NCI-H1694 treated with DMSO at 0.1 percent for 48 hours (cell line): ENCODE measurements at places on chromosomes 3 and 15.

- no peak for DNase-seq
Measured at GRCh38 chr3:131749826-131750225, 247.1 kb upstream of the MRPL3 start.

GRCh38 chr15:63349621-63350020 lies 32.0 kb downstream of the CA12 start:
- DNase-seq, result no peak

GRCh38 chr3:89098964-89099585 lies 8.3 kb upstream of the EPHA3 start:
- DNase-seq, result no peak

DNA sequence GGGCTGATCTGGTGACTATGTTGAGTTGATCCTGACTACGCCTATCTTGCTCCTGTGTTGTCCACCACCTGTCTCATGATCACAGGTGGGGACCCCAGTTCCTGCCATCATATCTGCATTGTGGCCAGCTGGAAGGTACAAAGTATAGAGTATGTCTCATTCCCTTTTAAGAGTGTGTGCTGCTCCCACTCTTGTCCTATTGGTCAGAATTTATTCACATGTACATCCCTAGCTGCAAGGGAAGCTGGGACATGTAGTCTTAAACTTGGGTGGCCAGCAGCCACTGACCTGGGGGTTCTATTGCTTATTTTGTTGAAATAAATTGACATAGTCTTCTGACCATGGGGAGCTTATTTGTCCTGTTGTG lies 373.1 kb downstream of the PTPRG start:
- DNase-seq, result no peak

DNA sequence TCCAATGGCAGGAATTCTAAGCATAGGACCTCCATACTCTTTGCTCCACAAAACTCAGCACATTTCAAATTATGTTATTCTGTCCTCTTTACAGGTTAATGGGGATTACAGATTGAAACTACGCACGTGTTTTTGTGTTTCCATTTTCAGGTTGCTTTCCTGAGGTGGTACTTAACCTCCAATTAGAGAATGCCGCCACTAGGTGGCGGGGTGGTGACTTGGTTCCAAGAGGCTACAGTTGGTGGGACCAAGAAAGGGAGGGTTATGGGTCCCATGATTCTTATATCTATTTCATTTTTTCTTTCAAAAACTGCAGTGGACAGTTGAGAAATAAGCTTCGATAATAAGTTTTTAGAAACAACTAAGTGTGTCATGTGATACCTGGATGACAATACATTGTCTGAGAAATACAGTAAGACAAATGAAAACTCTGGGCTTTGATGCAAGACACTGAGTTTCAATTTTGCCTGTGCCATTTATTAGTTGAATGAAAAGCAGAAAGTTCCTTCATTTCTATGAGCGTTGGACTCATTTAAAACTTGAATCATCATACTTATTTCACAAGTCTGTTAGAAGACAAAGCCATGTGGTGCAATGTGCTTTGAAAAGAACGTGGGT lies 539.0 kb downstream of the FGF12 start:
- peak; percentile 57 for DNase-seq

GRCh38 chr15:70853318-70853972 lies 512 bp downstream of the LARP6 start:
- DNase-seq, result no peak

DNA sequence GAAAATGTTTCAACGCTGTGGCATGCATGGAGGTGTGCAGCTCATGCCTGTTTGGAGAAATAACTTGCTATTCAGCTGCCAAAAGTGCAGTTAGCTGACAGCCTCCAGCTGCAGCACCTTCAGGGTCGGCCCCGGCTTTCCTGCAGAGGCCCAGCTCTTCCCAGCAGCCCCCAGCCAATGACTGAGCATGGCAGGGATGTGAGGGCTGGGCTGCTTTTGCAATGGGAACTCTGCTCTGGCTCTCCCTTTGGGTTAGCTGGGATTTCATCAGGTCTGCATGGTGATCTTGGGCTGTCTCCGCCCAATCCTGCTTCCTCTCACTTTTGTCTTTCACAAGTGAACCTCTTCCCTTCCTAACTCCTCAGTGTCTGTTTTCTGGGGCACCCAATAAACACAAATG lies 396.6 kb downstream of the EPHB1 start:
- DNase-seq, result no peak

GRCh38 chr3:145243875-145244274 lies 917.1 kb downstream of the PLOD2 start:
- DNase-seq, result no peak

DNA sequence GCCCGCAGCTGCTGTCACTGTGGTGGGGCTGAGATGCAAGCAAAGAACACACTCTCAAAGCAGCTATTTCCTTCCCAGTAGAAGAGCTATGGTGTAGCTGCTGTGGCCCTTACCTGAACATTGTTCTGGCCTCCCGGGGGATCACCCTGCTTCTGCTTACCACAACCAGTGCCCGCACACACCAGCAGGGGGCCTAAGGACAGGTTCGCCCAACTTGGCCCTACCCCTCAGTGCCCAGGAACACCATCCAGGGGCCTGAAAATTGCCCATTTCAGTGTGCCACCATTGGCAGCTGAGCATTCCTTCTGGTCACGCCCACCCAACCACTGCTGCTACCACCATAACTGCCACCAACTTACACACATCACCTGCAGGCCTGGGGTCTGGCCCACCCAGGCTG lies 113.0 kb downstream of the TP63 start:
- DNase-seq, result no peak

- DNase-seq, result no peak
Measured at GRCh38 chr3:59266551-59266950, 216.7 kb upstream of the CFAP20DC start.

GRCh38 chr3:77668376-77668775 lies 628.5 kb downstream of the ROBO2 start:
- DNase-seq, result no peak

- no peak for DNase-seq
Measured at GRCh38 chr15:32936283-32936918, 218.6 kb downstream of the GREM1 start.

GRCh38 chr3:140629357-140630137 lies 48.3 kb upstream of the TRIM42 start:
- no peak for DNase-seq

DNA sequence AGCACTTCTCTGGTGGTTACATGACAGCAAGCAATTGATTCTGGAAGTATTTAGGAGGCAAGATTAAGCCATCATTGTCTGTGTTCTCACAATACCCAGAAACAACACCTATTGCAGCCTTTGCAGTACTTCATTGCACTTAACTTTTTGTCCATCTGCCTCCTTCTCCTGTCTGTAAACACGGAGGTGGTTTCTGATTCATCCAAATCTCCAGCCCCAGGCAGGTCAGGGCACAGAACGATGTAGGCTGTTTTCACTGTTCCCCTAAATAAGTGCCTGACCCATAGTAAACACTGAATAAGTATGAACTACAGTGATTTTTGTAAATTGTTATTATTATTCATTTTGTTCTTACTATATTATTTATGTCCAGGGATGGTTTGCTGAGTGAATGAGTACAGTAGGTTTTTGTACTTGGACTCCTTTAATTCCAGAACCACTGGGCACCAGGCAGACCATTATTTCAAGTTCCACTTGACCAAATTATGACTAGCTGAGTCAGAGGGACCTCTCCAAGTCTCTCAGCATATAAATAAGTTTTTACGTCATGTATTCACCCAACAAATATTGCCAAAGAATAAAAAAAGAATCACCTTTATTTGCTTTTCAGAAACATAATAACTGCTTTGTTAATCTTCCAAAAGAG lies 283.3 kb upstream of the TRIM42 start:
- no peak for DNase-seq

DNA sequence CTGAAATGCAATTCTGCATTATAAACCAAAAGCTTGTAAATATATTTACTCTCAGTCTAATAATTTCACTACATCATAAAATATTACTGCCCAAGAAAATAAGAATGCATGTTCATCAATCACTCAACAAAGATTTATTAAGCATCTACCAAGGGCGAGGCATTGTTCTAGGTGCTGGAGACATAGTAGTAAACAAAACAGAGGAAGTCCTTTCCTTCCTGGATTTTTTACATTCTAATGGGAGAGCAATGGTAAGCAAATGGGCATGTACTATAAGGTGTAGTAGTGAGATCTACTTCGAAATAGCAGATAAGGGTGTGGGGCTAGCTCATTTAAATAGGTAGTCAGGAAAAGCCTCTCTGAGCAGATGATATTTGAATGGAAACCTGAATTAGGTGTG lies 10.8 kb upstream of the ZFYVE19 start:
- DNase-seq, result no peak
